ENCODE measurements at places on chromosomes 7 and 10. TPM values are rescaled to one million over a fixed set of nuclear protein-coding genes. Genes with fewer than 3 reads are reported as not detected.

GRCh38 chr10:75176046-75176445 is 34.5 kb upstream of the VDAC2 start:
- DNase-seq: no peak

DNA sequence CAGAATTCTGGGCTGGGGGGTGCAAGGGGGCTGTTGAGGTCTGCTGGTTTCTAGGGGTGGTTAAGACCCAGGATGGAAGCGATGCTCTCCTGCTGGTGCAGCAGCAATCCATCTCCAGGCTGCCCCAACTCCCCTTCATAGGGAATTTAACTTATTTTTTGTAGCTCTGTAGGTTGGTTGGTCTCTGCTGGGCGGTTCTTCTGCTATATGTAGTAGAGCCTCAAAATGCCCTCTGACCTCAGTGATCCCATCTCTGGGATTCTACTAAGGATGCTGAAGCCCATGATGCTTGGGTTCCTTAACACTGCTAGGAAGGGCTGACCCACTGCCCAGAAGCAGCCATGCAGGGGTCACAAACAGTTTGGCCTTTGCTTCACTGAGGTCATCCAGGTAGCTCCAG is 49.2 kb downstream of the LRRC20 start:
- no peak for DNase-seq

DNA sequence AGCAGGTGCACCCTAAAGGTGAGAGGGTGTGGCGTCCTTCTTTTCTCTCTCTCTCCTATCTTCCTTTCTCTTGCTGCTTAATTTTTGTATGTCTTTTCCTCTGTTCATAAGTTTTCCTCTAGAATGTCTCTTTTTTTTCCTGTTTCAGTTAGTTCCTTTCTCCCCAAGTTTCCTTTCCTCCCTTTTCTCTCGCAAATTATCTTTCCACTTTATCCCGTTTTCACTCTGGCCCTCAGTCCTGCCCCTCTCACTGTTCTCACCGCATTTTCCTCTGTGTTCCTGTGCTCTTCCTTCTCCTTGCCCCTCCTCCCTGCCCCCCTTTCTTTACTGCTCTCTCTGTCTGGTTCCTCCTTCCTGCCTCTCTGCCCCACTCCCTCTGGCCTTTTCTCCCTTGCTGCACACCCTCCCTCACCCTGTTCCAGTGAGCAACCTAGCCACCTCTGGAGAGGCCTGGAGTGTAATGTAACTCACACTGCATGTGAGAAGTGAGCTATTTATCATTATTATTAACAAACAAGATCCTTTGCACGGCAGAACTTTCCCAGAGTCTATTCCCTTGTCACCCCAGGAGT is 158.5 kb downstream of the C10orf105 start:
- no peak for DNase-seq

DNA sequence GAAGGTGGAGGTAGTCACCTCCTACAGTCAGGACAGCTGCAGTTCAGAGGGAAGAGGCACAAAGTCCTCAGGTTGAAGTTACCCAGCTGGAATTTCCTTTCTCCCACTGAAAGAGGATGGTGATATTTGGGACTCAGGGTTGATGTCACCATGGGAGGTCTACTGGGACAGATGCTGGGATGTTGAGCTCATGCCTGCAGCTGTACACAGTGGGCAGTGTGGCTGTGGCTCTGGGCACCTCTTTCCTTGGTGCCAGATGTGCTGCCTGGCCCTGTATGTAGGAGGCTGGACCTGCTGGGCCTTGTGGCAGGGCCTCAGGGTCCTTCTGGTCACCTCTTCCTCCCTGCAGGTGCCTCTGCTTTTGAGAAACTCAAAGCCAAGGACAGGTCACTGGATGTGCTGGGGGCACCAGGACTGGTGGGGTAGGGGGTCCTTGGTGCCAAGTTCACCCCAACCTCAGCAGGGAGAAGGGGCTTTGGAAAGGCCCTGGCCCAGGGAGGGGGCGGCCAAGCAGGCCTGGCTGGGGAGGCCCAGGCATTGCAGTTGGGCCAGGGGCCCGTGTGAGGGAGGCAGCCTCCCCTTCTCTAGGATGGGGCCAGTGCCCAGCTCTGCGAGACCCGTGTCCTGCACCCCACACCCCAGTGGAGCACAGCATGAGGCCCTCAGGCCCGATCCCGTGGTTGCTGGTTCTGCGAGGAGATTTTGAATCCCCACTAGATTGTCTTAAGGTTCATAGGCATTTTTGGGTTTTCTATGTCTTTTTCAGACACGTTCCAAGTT is 103.1 kb downstream of the BMS1 start:
- DNase-seq: no peak

GRCh38 chr10:20181434-20181833 is 365.2 kb downstream of the PLXDC2 start:
- no peak for DNase-seq

- DNase-seq: no peak
Measured at GRCh38 chr7:85947767-85948166, 695.9 kb upstream of the GRM3 start.

GRCh38 chr10:62083412-62084267 is 182.1 kb downstream of the ARID5B start:
- no peak for DNase-seq

DNA sequence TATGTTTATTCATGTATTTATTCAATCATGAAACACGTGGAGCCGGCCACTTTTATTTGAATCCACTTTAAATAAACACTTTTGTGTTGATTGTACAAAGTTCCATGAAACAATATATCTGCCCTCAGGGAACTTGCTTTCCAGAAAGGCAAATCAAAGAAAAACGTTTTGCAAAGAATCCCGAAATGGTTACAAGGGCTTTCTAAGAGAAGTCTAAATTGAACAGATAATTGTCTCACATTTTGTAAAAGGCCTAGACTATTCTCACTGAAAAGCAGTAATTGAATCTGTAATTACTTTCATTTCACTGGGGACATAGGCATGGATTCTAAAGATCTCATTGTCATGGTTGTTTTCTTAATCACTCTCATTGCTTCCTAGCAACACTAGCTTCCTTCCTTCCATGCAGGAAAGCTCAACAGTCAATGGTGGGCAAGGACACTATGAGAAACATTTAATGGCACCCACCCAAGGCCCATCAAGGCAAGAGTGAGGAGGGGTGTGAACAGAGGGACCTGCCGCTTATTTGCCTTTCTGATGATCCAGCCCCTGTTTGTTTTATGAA is 622.4 kb upstream of the C7orf33 start:
- no peak for DNase-seq

DNA sequence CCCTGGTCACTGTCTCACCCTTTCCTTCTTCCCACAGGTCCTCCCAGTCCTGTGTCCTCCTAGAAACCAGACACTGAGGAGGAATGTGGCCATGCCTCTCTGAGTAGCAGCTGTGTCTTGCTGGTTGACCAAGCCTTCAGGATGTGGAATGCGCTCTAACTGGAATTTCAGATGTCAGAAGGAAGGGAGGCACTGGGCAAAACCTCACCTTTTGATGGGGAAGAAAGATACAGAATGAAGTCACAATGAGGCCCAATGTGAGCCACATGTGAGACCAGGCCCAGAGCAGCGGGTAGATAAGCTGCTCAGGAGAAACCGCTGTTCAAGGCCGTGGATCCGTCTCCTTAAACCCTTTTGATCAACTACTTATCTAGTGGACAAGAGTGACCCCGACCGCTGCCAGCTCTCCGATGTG is 54.8 kb upstream of the ECHDC3 start:
- no peak for DNase-seq

DNA sequence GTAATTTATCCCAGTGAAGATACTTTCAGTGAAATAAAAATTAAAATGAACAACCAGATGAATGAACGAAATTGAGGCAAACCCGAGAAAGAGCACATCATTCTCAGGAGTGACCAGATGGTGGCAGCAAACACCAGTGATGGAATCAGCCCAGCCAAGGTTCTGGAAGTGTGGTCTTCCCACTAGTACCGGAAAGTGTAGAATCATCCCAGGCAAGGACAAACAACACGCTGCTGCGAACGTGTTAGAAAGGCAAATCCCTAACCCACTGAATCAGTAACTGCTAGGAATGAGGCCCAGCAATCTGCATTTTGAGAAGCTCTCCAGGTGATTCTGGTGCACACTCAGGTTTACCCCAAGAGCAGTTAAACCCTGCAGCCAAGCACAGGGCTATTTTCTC is 15.5 kb upstream of the SLC18A3 start:
- DNase-seq: peak; percentile 43

DNA sequence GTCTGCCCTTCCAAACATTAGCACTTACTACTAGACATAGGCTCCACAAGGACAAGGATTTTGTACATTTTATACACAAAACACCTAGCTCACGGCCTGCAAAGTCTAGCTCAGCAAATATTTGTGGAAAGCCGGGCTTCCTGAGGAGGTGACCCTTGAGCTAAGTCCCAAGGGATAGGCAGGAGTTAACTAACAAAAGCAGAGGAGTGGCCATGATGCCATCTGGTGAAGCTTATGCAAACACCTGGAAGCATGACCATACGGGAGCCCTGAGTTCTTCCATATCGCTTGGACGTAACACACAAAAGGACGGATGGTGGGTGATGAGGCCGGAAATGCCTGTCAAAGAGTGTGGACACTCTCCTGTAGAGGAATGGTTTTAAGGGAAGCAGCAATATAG is 25.9 kb upstream of the YAE1 start:
- DNase-seq: no peak

- DNase-seq: no peak
Measured at GRCh38 chr7:87816389-87816788, 59.8 kb downstream of the SLC25A40 start.

DNA sequence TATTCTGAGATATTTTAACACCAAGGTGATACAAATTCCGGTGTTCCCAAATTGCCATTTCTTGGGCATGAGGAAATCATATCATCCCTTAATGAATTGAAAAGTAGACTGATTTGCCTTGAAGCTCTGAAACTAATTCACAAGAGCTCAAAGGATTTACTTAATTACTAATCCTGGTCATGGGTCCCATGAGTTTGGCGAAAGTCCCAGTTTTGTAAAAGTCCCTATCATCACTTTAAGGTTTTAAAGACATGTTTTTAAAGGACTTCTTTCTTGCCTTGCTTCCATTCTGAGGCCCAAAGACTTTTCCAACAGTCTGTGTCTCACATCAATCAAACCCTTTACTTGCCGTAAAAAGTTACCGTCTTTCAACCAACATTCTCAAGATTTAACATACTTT is 377.9 kb downstream of the DNAJB9 start:
- DNase-seq: no peak

DNA sequence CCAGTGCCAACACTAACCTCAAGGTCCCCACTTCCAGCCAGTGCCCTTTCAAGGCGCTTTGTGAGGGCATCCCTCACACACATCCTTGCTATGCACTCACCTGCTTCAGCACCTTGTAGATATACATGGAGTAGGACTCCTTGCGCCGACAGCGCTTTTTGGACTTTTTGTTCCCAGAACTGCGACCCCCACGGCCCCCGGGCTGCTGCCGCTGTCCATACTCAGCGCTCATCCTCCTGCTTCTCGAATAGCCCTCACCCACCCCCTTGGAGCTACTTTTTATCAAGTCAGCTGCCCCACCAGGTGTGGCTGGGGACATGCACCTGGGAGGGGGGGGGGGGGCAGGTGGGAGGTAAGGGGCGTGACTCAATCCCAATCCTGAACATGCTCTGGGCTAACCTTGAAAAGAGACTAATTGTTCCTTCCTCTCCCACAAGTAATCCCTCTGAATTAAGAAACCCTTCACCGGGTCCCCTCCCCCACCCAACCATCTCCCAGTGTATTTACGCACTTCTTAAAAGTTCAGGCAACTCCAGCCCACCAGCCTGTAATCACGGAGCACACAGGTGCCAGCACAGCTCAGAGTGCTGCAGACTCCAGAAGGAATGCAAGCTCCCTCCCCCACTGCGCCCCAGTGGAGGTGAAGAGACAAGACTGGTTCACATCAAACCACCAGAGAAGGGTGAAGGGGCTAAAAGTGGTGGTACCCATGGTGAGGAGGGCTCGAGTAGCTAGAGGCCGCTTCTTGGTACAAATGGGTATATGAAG is at the start of gene H2BK1:
Gene H2BK1 (minus strand): TSS at position 402 of the 768 bp plus-strand sequence. CDS start 170 bp downstream, at position 232.
- no peak for DNase-seq

GRCh38 chr10:78309536-78310237 is 276.0 kb downstream of the RPS24 start:
- no peak for DNase-seq

DNA sequence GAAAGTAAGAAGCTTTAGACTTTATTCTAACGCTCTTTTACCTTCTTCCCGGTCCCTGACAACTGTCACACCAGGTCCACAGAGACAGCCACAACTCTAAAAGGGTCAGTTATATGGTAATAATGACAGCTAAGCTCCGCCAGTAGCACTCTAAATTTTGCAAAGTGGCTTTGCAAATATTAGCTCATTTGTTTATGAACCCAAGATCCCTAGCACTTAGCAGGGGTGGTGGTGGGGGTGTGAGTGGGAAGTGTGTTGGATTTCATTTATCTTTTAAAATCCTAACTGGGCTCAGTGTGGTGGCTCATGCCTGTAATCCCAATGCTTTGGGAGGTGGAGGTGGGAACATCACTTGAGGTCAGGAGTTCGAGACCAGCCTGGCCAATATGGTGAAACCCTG is 34.8 kb upstream of the SDK1 start:
- no peak for DNase-seq

- DNase-seq: no peak
Measured at GRCh38 chr7:132377015-132377414, 199.3 kb downstream of the PLXNA4 start.

DNA sequence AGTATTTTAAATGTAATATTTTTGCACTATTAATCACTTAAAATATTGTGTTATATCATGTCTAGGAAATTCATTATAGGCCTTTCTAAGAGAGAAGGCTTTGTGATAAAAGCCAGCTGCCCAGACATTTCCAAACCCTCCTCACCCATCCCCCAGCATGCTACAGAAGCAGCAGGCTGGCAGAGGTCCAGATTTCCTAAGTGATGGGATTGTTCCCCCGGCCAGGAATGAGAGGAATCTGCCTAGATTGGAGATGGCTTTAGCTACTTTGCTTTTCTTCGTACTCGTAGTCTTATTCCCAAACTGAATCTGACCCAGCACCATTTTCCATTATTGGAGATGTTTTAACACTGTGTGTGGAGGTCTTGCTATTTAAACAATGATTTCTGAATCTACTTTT is 29.4 kb downstream of the CDK14 start:
- no peak for DNase-seq

DNA sequence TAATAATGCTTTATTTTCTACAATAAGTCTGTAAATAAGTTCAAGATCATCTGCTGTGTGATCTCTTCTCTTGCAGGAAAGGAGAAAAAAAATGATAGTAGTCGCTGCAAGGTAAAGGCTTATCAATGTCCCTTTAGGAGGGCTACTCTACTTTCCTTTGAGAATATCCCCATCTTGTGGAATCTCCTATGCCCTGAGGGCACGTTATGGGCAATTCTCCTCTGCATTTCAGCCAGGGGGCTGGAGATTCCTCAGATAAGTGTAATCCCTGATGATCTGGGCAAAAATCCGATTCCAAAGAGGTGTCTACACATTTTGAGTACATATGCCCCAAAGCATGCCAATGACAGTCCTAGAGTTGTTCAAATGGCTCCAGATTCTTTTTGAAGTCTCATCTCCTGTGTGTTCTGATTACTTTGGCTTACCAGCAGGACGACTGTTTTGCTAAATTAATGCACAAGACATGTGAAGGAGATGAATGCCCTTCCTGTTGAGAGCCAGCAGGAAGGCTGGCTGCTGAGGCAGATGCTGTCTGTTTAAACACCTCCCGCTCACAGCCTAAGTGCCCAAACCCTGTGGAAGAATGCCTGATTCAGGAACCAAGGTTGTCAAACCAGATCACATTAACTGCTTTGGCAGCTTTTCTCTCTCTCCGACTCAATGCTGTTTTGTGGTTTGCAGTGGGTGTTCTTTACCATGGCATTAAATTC is 171.2 kb upstream of the COL1A2 start:
- DNase-seq: no peak

The AKR1C8 gene
- not detected for total RNA-seq

The DENND2A gene
- total RNA-seq: not detected

The WIPF3 gene
- not detected for total RNA-seq

The UBTD1 gene
- total RNA-seq: 1.3 TPM

The OPN4 gene
- total RNA-seq: not detected

The ITGB1 gene
- total RNA-seq: 34.5 TPM

The RASSF4 gene
- total RNA-seq: 2.2 TPM

The POLR2J2 gene
- 4.8 TPM for total RNA-seq

All from activated naive CD4-positive, alpha-beta T cell treated with anti-CD3 and anti-CD28 coated beads for 36 hours (primary cell).